Right hindlimb (tissue), 1 donor: ENCODE measurements at places on chromosomes 16 and 17.

GRCh38 chr16:74521691-74522090 lies 85.2 kb downstream of the GLG1 start:
- DNase-seq, result no peak

- no peak for DNase-seq
These were observed 2.9 kb downstream of the CMIP start for GRCh38 chr16:81447383-81448101.

DNA sequence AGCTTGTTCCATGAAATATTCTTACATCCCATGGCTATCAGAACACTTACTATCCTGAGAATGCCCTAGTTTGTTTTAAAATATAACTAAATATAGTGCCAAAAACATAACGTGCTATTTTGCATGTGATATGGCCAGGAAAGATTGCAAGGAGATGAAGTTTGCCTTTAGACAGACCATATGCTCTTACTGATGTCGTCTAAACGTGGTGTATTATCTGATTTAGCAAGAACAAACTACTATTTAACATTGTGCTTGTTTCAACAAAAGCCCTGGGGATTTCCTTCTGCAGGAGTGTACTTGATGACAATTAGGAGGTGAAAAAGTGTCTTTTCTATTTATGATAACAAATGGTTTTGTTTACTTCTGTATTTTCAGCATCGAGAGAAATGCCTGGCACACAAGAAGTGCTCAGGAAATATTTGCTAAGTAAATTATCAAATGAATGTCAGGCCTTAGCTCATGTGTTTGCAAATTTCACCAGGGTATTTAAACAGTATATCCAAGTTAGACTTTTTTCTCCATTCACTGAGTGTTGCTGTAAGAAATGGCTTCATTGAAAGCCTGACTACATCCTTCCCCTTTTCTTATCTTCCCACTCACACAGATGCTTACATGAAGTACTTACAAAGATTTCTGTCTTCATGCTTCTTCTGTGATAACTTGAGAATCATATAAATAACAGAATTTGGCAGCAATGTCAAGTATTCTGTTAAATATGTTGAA lies 1033.6 kb downstream of the CDH8 start:
- no peak for DNase-seq

- no peak for DNase-seq
These were observed 26.1 kb downstream of the SLC25A10 start for GRCh38 chr17:81737947-81738800.

DNA sequence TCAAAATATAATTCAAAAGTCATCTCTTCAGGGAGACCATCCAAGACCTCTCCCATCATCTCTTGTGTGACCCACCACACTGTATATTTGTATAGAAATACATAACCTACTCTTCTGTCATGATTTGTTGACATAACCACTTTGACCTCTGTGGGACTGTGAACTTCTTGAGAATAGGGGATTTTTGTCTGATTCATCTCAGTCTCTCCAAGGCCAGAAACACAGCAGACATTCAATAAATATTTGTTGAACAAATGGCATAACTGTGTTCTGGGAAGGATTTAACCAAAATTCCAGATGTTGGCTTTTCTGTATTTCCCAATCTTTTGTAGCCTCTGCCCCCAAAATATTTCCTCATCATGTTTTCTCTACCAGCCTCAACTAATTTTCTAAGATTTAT lies 169.7 kb downstream of the CDH11 start:
- DNase-seq, result no peak

GRCh38 chr16:12453832-12454231 lies 349.9 kb downstream of the CPPED1 start:
- no peak for DNase-seq

GRCh38 chr16:50263940-50264929 lies 2.1 kb upstream of the ADCY7 start:
- no peak for DNase-seq

DNA sequence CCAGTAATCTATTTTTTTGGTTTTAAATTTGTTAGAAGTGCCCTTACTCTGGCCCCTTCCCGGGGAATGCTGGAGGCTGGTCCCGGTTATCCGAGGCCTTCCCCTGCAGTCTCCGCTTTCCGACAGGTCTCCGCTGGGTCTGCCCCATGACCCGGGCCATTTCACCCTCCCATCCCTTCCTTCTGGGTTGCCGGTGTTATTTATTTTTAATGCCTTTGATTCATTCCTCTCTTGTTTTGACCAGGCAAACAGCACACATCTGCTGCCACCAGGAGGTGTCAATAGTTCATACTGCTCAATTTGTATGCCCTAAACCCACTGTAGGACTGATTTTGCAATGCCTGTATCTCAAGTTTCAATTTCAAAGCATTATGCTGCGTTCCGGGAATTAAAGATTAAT lies 113.2 kb upstream of the IRX5 start:
- DNase-seq, result no peak

DNA sequence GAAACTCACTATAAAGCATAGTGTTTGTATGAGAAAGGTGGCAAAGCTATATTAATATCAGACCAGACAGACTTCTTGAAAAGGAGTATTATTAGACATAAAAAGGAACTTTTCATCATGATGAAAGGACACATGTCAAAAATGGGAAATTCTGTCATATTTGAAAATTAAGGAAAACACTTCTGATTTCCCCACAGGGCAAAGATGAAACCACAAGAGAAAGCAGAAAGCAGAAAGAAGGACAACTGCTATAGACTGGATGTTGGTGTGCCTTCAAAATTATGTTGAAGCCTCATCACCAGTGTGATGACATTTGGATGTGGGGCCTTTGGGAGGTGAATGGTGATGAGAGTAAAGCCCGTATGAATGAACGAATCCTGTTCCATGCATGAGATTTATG lies 193.0 kb downstream of the STX8 start:
- DNase-seq, result no peak

- DNase-seq, result no peak
These were observed 8.1 kb downstream of the CRISPLD2 start for GRCh38 chr16:84827897-84828296.

DNA sequence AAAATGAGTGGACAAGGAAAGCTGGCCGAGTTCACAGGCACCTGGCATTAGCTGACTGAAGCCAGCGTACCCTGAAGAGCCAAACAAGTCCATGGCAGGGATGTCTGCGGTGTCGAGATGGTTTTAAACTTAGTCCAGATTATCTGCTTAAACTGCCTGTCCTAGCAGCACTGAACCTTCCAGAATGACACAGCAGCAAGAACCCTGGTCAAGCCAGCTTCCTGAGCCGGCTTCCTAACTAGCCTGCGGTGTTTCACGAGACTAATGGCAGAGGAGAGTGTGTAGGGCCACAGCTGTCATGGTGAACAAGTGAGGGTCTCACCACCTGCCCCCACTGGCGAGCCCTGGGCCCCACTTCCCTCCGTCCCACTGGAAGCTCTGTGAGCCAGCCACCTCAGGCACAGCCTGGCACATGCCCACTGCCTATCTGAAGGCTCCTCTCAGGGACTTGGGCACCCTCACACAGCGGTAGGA lies 28.8 kb upstream of the MTSS2 start:
- DNase-seq, result no peak

GRCh38 chr16:3027983-3028715 lies 4.3 kb downstream of the THOC6 start:
- peak; percentile 80 for DNase-seq
